ENCODE measurements at places on chromosomes 2 and 18. TPM values are rescaled to one million over a fixed set of nuclear protein-coding genes. Genes with fewer than 3 reads are reported as not detected.

OTOS gene
- total RNA-seq, result not detected

RALBP1 gene
- total RNA-seq, result 49.9 TPM

IL36A gene
- not detected for total RNA-seq

AMER3 gene
- not detected for total RNA-seq

LMAN2L gene
- total RNA-seq, result 10.1 TPM

MRO gene
- total RNA-seq, result not detected

- H3K4me1 ChIP-seq, result no peaks in the 10 kb centered on the region
- H3K4me3 ChIP-seq, result no peak overlapping the region
- DNase-seq, result no peak
- no peaks in the 10 kb centered on the region for H3K36me3 ChIP-seq
- H3K27ac ChIP-seq, result no peak overlapping the region
Measured at GRCh38 chr2:225113371-225114015, 71.2 kb upstream of the DOCK10 start.

- no peaks in the 10 kb centered on the region for H3K4me1 ChIP-seq
- no peak for DNase-seq
- H3K36me3 ChIP-seq, result no peaks in the 10 kb centered on the region
- no peak overlapping the region for H3K4me3 ChIP-seq
- no peak overlapping the region for H3K27ac ChIP-seq
Measured at GRCh38 chr2:26487192-26487591, 9.3 kb upstream of the OTOF start.

DNA sequence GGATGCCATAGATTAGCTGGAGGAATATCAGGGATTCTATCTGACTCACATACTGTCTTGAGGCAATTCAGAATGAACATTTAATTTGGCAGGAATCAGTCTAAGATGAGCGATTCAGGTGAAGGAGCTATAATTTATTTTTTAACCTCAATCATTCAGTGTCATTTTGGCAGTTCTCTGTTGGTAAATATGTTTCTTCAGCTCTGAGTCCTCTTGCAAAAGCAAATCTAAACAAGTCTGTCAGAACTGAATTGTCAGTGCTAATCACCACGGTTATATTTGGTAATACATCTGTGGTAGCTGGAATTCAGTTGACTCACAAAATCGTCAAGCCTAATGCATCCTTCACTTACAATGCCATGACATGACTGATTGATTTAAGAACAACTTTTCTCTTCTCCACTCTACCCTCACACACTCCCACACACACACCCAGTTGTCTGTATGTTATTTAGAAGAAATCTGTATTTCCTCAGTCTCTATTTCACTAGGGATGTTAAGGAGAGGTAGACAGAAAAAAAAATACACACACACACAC, 516.6 kb upstream of the NXPH2 start:
- no peaks in the 10 kb centered on the region for H3K36me3 ChIP-seq
- H3K4me1 ChIP-seq, result no peaks in the 10 kb centered on the region
- no peaks in the 10 kb centered on the region for H3K27me3 ChIP-seq

- no peak for DNase-seq
- H3K4me3 ChIP-seq, result no peak overlapping the region
- no peak overlapping the region for H3K27ac ChIP-seq
- H3K27me3 ChIP-seq, result no peaks in the 10 kb centered on the region
Measured at GRCh38 chr2:177193240-177193639, 19.4 kb upstream of the HNRNPA3 start.

DNA sequence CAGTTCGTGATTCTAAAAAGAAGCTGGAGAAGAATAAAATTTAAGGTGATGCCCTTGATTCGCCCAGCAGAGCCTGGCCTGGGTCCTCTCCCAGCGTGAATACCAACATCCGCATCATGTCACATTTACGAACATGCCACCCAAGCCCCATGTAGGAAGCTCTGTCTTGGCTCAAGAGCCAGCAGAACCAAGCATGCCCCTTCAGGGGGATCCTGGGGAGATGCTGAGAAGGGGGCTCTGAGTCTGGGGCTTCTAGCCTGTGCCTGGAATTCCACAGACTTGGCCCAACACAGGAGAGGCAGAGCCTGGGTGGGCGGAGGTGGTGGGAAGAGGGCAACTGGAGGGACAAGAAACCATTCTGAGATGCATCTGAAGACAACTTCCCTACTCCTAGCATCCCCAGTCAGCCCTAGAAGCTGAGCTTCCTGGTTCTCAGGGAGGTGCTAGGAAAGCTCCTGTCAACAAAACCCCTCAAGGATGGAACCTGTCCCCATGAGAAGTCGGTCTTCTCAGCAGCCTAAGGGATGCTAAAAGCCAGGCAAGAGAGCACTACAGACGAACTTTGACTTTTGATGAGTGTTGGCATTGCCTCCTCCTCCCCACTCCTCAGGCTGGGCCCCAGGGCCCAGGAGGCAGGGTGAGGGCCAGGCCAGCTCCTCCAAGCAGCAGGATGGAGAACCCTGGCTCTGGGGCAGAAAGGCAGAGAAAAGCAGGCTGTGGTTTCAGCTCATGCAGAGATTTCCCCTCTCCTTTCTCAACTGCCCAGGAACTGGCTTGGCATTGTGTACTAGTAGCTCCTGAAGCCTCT, 57.9 kb downstream of the POLR1A start:
- DNase-seq, result no peak
- H3K4me3 ChIP-seq, result no peak overlapping the region
- H3K27ac ChIP-seq, result no peak overlapping the region
- H3K36me3 ChIP-seq, result peaks cover 58% of the 10 kb centered on the region
- H3K4me1 ChIP-seq, result no peaks in the 10 kb centered on the region

GRCh38 chr2:45895241-45895861, 243.9 kb downstream of the PRKCE start:
- DNase-seq, result no peak
- peaks cover 5% of the 10 kb centered on the region for H3K4me1 ChIP-seq
- no peak overlapping the region for H3K4me3 ChIP-seq
- no peaks in the 10 kb centered on the region for H3K36me3 ChIP-seq
- H3K27me3 ChIP-seq, result no peaks in the 10 kb centered on the region

GRCh38 chr2:240794178-240794721, 25.8 kb downstream of the KIF1A start:
- DNase-seq, result no peak
- H3K27me3 ChIP-seq, result no peaks in the 10 kb centered on the region
- H3K27ac ChIP-seq, result no peak overlapping the region

DNA sequence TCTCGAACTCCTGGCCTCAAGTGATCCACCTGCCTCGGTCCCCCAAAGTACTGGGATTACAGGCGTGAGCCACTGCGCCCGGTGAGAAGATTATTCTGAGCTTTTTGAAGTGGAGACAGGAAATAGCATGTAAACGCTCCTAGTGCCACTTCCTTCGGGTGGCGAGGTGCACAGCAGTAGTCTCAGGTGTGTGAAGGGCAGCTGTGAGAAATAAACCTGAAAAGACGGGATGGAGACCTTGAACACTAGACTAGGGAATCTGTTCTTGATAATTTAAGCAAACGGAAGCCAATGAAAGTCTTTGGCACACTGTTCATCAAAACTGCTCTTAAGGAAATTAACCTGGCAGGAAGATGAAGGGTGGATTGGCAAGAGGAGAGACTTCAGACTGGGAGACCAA, 439 bp upstream of the PLEKHH2 start:
- peaks cover 4% of the 10 kb centered on the region for H3K4me1 ChIP-seq
- DNase-seq, result no peak
- no peaks in the 10 kb centered on the region for H3K36me3 ChIP-seq
- peak overlapping the region; percentile 45 for H3K4me3 ChIP-seq
- H3K27me3 ChIP-seq, result no peaks in the 10 kb centered on the region

DNA sequence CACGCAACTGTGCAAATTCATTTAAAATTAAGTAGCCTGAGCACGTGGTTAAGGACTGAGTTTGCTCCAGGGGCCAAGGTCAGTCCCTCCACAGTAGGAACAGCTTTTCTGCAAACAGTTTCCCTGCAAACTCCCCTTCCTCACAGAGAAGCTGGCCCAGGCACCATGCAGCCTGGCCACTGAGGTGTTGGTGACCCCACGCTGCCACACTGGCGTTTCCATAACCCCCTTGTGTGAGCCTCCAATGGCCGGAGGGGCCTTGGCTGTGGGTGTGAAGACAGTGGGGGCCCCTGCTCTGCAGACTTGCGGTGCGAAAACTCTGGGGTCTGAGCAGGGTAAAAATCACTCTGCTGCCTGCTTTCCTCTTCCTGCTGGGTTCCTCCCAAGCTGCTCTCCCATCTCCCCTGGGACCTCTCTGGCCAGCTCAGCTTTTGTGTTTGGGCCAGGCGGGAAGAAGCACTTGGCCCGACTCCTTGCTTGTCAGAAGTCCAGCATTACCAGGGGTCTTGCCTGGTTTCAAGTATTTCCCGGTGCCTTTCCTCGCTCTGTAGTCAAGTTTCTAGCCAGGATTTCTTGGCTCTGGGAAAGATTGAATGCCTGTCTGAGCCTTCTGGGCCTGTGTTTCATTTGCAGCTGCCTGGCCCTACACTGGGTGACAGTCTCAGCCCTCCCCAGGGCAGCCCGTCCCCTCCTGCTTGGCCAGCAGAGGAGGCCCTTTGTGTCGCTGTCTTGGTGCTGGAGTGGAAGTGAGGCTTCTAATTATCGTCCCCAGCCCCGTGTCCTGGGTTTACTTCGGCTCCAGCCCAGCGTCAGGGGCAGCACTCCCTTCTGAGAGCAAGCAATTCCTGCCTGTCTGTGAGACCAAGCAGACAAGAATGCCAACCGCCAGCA, 131.4 kb upstream of the SLC1A4 start:
- H3K4me1 ChIP-seq, result no peaks in the 10 kb centered on the region
- H3K4me3 ChIP-seq, result no peak overlapping the region
- no peaks in the 10 kb centered on the region for H3K36me3 ChIP-seq
- H3K27ac ChIP-seq, result no peak overlapping the region

- no peaks in the 10 kb centered on the region for H3K27me3 ChIP-seq
- no peaks in the 10 kb centered on the region for H3K36me3 ChIP-seq
- no peak for DNase-seq
Measured at GRCh38 chr18:38033282-38033681, 467.7 kb upstream of the CELF4 start.

DNA sequence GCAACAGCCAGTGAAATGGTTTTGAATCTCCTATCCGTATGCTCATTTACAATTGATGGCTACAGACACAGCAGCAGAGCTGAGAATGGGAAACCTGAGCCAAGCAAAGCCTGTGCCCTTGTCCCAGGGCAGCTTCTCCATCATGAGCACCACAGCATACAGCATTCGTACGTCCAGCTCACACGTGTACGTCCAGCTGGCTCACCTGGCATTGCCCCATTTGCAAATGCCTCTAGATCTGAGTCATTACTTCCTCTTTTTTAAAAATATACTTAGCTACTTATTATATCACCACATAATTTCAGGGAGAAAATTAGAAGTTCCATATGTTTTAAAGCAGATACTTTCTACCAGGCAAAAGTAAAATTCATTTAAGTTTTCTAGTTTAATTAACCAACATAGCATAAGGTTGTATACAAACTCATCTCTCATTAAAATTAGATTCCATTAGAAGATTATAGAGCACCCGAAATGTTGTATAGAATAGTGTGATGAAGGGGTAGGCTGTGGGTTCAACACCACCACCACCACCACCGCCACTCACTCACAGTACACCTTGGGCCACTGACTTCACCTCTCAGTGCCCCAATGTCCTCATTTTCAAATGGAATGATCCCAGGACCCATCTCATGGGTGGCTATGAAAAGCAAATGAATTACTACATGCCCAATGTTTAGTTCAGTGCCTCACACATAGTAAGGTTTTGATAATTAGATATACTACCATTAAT, 31.4 kb upstream of the TMEM177 start:
- no peak overlapping the region for H3K4me3 ChIP-seq
- no peak for DNase-seq
- H3K27me3 ChIP-seq, result peaks cover 5% of the 10 kb centered on the region
- no peaks in the 10 kb centered on the region for H3K36me3 ChIP-seq
- no peaks in the 10 kb centered on the region for H3K4me1 ChIP-seq

DNA sequence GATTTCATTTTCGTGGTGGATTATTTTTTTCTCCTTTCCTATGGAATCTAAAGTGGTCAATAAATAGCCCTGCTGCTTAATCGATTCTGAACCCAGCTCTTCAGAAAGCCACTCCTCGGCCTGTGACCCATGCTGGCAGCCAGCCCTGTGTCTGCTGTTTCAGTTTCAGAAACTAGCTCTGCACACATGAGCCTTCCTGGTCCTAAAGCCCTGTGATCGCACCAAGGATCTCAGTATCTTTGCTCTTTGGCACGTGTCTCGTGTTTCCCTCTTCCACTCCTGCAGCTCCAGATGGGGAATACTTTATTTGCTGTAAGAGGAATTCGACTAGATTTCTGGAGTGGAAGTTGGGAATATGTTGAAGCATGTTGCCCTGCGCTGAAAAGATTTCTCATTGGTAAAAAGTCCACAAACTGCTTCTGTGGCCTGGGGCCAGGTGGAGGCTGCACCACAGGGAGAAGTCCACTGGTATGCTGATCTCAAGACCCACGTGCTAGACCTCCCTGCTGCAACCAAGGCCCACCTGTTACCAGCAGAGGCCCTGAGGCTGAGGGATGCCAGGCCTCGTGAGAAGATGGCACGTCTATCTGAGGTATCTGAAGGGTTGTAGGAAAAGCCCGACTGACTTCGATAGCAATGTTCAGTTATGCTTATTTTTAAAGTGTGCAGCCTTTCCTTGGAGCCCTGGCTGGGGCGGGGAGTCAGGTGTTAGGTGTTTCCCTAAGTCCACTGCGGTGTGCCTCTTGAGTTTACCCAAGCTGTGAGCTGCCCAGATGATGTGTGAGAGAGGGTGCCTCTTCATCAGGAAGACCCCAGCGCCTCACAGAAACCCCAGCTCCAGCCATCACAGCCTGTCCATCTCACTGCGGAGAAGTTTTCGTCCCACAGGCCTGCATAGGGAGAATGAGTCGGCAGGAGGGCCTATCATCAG, 33.6 kb upstream of the CELF4 start:
- H3K4me1 ChIP-seq, result no peaks in the 10 kb centered on the region
- no peaks in the 10 kb centered on the region for H3K27me3 ChIP-seq
- H3K27ac ChIP-seq, result no peak overlapping the region
- no peak overlapping the region for H3K4me3 ChIP-seq

GRCh38 chr18:11548916-11549551, 60.4 kb upstream of the SLC35G4 start:
- no peaks in the 10 kb centered on the region for H3K27me3 ChIP-seq
- no peak overlapping the region for H3K27ac ChIP-seq
- no peaks in the 10 kb centered on the region for H3K36me3 ChIP-seq
- no peak for DNase-seq

DNA sequence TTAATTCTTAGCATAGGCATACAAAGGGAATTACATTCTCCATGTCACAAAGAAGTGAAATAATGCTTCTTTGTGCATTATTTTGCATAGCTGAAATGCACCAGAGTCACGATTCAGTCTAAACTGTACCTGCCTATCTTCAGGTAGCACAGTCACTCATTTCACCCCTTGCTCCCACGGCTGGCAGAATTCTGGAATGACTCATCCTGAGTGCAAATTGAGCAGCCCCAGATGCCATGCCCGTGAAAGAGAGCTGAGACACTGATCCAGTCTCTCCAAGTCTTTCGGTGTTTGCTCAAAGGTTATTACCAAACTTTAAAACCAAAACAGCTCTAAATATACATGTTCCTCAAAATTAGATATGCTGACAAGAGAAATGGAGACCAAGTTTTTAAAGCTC, 168.3 kb upstream of the POU3F3 start:
- H3K27me3 ChIP-seq, result no peaks in the 10 kb centered on the region
- DNase-seq, result no peak
- H3K36me3 ChIP-seq, result no peaks in the 10 kb centered on the region
- H3K4me3 ChIP-seq, result no peak overlapping the region
- no peaks in the 10 kb centered on the region for H3K4me1 ChIP-seq
- H3K27ac ChIP-seq, result no peak overlapping the region

All from CD4-positive, alpha-beta memory T cell (primary cell).